ENCODE measurements at places on chromosomes 6 and 20.
A peak's percentile ranks its signal among the peaks of the same experiment; 100 is the strongest.

DNA sequence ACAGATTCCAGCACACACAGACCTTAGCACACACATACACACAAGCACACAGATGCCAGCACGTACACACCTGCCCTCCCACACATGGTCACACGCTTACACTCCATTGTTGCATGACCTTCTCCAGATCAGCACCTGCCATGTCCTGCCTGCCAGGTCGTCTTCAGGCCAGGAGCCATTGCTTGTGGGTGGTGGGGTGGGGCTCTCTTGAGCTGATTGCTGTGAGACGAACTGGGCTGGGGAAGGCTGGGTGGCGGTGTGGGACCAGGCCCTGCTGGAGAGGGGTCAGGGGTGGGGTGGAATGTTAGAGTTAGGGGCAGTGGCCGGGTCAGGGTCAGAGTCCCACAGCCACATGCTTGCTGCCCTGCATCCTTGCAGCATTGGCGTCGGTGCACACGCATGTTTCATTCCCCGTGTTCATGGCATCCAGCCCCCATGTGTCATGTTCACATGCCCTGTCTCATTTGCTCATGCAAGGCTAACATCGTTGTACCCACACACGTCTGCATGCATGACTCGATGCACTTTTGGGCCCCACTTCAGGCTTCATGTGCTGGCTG is 6.5 kb upstream of the NPBWR2 start:
- no peak for DNase-seq

- no peak for DNase-seq
These were observed 328.8 kb upstream of the BTBD3 start for GRCh38 chr20:11588875-11589274.

DNA sequence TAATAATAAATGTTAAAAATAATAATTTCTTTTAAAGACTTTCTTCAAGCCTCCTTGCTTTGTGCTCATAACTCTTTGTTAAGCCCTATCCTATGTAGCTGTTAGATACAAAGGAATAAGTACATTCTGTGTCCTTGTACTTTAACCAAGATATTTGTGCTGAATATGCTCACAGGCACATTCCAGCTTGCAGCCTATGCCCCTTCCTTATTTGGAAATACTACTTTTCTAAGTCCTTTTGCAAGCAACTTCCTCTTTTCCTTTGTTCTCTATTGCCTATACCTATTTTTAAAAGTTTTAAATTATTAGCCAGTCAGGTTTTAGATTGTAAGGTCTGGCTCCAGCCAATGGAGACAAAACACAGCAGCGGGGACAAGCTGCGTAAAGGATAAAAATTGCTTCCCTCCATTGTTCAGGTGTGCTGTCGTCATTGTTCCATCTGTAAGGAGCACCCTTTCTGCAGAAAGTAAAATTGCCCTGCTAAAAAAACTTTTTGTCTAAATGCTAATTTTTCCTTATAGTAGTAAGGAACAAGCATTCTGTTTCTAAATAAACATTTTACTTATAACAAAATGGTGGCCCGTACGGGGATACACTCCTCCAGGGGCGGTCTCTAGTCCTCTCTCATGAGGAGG is 80.2 kb downstream of the SYTL3 start:
- no peak for DNase-seq

DNA sequence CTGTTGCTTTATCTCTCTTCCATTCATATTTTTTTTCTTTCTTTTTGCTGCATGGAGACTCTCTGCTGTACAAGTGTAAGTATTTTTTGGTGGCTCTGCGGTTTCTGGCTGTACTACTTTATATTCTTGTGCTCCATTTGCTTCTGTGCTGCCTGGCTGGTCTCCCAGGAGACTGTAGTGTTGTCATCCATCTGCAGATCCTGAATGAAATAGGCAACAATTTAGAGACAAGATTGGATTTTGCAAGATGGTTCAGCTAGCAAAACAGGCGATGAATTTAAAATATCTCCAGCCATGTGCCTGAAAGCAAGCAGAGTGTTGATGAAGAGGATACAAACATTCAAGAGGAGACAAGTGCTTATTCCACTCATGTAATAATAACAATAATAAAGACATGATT is 75.1 kb upstream of the SCGN start:
- DNase-seq: no peak

- DNase-seq: peak; percentile 1
These were observed 5.6 kb upstream of the ADGRF1 start for GRCh38 chr6:47047479-47048407.

DNA sequence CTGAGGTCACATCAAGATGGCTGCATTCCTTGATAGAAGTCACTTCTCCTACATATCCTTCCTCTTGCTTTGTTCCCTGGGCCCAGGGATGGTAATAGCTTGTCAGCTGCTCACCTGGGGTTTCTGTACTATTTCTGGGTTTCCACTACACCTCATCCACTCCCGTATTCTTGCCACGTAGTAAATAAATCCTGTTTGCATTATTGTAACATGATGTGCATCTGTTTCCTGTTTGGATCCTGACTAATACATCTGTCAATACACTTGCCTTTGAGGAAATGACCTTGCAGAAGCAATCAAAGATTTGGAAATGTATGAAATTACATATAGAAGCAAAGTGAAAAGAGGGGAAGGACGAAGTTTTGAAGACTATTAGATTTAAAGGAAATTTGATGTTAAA is 619.0 kb downstream of the PHF3 start:
- no peak for DNase-seq

GRCh38 chr6:8000636-8001035 is 63.6 kb downstream of the BLOC1S5 start:
- no peak for DNase-seq

DNA sequence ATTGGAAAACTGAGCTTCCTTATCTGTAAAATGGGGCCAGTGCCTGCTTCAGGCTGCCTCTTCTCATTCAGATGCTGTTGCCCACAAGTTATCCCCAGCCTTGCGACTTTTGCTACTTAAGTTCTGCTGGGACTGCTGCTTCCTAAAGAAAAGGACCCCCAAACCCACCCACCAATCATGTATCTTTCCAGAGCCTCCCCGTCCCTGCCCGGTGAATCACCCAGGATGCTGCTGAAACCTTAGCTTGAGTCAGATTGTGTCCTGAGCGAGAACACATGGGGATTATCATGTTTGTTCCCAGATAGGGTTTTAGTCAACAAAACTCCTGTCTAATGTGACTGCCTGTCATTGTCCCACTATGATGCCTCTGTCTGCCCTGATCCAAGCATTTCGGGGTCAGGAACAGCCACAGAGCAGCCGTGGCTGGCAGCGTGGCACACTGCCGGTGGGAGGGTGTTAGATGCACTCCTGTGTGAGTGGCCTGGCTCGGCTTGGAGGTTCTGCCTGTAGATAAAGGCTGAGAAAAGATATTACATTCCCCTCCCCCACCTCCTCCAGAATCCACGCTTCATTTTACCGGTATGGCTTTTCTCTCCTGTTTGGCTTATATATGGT is 79.9 kb downstream of the TOX2 start:
- no peak for DNase-seq

DNA sequence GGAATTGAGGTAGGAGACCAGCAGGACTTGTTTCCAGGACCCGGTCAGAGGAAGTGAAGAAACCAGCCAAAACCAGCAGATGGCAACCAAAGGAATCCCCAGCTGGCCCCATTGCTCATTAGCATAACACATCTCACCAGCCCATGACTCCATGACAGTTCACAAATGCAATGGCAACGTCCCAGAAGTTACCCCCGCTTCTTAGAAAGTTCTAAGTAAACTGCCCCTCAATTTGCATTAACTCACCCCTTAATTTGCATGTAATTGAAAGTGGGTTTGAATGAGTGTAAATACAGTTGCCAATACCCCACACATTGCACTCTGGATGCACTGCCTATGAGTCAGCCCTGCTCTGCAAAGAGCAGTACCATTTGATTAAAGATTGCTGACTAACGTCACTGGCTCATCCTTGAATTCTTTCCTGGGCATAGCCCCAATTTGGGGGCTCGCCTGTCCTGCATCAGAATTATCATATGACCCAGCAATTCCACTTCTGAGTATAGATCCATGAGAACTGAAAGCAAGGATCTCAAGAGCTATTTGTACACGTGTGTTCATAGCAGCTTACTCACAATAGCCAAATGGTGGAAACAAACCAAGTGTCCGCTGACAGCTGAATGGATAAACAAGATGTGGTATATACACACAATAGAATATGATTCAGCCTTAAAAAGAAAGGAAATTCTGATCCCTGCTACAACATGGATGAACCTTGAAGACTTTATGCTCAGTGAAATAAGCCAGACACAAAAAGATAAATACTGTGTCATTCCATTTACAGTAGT is 36.4 kb downstream of the MYLK4 start:
- no peak for DNase-seq

DNA sequence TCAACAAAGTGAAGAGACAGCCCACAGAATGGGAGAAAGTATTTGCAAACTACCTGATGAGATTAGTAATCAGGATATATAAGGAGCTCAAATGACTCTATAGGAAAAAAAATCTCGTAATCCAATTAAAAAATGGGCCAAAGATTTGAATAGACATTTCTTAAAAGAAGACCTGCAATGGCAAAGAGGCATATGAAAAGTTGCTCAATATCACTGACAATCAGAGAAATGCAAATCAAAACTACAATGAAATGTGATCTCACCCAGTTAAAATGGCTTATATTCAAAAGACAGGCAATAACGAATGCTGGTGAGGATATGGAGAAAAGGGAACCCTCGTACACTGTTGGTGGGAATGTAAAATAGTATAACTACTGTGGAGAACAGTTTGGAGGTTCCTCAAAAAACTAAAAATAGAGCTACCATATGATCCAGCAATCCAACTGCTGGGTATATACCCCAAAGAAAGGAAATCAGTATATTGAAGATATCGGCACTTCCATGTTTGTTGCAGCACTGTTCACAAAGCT is 65.0 kb downstream of the TOX2 start:
- no peak for DNase-seq

GRCh38 chr6:142848156-142848555 is 96.8 kb downstream of the HIVEP2 start:
- no peak for DNase-seq

GRCh38 chr6:143515061-143515760 is 3.7 kb upstream of the FUCA2 start:
- DNase-seq: no peak

DNA sequence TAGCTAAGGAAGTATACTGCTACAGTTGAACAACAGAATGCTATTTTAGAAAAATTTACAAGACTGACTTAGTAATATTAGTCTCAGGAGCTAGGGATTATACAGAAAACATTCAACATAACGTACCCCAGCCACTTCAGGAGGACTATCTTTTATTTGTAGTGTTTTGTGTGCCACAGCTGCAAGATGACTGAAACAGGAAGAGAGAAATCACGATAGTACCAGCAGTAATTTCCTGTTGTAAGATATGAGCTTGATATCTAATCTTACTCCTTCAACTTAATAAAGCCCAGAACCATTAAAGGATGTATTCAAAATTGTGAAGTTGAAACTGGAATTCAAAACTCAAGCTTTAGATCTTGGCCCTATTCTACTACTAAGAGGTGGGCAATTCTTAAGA is 42.1 kb downstream of the SLC35A1 start:
- no peak for DNase-seq

- no peak for DNase-seq
These were observed 27.9 kb upstream of the POPDC3 start for GRCh38 chr6:105207524-105208269.

DNA sequence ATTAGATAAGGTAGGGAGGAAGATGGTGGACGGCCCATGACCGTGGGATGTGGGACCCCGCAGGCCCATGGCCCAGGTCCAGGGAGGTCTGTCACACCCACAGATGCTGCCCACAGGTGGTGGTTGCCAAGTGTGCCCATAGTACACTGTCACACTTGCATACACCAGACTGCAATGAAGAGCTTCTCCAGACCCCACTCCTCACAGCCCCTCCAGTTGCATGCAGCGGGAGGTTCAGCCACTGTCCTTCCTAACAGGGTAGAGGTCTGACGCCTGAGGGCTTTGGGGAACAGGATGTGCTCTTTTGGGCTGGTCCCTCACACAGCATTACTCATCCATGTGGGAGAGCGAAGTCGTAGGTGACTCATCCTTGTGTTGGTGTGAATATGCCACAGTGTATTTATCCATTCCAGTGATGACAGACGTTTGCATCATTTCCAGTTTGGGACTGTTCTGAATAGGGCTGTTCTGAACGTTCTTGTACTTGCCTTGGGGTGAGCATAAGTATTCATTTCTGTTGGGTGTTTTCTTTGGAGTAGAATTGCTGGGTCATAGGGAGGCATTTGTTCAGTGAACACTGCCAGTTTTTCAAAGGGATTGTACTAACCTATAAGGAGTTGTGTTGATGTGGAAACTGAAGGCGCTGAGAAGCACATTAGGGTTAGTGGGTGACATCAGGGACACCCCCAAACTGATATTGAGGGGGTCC is 10.1 kb upstream of the PYGB start:
- no peak for DNase-seq

DNA sequence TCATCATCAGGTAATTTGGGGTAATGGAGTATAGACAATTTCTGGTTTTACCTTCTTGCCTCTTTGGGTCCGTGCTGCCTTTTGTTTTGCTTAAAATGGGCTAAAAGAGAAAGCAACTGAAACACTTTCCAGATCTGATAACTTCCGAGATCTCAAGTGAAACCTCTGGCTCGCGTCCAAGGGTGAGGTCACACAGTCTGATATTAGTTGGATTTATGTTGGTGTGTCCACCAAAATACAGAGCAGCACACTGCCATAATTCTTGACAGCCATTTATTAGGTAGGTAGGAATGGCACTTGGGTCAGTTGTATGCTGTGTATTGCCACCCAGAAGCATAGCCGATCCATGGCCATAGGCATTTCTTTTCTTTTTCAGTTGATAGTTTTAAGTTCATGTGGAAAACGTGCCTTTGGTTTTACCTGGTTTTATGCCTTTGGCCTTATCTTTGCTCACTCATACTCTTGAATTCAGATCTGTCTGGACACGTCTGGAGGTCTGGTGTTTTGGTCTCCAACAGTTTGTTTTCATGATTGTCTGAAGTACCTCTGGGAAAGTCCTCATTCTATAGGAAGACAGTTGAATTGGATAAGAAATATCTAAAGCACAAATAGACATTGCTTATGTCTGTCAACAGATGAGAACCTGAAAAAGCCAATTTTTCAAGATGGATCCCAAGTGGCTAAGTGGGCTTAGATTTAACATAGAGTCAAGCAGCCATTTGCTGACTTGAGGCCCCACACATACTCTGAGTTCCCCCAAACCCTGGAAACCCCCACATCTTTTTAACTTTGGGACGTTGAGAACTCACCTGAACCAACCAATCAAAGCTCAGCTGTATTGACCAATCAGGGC is 320.8 kb downstream of the SOX4 start:
- DNase-seq: no peak

DNA sequence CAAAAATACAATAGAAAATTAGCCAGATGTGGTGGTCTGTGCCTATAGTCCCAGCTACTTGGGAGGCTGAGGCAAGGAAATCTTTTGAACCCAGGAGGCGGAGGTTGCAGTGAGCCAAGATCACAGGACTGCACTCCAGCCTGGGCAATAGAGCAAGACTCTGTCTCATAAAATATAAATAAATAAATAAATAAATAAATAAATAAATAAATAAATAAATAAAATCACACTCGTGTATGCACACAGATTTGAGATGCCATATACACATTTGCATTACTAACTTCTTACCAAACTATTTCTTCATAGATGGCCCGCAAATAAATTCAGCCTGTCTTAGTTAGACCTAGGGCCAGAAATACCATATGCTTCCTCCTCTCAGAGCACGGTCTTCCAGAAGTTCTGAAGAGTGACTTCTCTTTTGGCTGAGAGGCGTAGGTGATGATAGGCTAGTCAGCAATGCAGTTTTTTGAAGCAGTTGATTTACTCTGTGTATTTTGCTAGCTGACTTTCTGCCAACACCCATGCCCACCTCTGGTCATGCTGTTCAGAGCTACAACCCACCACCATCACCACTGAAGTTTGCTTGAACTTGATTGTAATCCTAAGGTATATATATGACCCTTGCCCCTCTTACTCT is 150.1 kb downstream of the SASH1 start:
- no peak for DNase-seq

- no peak for DNase-seq
These were observed 32.3 kb downstream of the RPRD1B start for GRCh38 chr20:38065764-38066375.
